ENCODE measurements at places on chromosomes 7 and 10.

DNA sequence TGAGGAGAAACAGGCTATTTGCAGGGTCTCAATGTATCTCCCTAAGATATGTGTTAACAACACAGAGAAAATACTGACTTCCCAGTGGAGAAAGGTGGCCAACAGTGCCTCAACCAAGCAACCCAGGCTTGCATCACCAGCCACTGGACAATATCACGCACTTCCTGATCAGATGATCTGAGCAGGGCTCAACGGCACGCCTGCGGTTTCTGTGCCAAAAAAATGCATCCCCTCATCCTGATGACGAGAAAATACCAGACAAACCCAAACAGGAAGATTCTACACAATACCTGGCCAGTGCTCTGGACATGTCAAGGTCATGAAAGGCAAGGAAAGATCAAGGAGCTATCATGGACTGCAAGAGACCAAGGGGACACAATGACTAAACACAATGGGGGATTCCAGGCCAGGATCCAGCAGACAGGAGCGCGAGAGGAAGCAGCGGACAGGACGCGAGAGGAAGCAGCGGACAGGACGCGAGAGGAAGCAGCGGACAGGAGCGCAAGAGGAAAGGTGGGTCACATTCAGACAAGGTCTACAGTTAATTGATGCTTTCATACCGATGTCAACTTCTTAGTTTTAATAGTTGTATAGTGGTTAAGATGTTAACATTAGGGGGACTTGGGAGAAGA lies 51.1 kb downstream of the GNA12 start:
- DNase-seq = no peak

GRCh38 chr10:485776-486175 lies 203.7 kb downstream of the DIP2C start:
- no peak for DNase-seq

DNA sequence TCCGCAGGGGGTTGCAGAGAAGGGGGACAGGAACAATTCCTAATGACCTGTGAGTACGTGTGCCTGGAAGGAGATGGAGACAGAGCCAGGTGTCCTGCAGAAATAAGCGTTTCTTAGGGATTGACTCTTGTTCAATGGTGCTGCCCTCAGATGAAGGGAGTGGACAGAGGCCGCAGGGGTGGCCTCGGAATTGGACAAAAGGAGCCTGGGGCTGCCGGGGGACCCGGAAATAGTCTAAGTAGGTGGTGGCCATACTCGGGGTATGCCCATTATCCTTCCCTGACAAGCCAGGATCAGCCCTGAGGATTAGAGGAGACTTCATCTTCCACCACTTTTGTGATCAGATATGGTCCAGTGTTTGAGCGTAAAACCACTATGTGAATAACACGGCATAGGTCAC lies 39.2 kb downstream of the ELFN1 start:
- no peak for DNase-seq

DNA sequence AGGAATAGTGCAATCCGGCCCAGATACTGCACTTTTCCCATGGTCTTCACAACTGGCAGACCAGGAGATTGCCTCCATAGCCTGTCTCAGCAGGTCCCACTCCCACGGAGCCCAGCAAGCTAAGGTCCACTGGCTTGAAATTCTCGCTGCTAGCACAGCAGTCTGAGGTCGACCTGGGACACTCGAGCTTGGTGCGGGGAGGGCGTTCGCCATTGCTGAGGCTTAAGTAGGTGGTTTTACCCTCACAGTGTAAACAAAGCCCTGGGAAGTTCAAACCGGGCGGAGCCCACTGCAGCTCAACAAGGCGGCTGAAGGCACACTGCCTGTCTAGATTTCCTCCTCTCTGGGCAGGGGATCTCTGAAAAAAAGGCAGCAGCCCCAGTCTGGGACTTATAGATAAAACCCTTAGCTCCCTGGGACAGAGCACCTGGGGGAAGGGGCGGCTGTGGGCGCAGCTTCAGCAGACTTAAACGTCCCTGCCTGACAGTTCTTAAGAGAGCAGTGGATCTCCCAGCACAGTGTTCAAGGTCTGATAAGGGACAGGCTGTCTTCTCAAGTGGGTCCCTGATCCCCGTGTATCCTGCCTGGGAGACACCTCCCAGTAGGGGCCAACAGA lies 293.5 kb upstream of the GALNT17 start:
- no peak for DNase-seq

DNA sequence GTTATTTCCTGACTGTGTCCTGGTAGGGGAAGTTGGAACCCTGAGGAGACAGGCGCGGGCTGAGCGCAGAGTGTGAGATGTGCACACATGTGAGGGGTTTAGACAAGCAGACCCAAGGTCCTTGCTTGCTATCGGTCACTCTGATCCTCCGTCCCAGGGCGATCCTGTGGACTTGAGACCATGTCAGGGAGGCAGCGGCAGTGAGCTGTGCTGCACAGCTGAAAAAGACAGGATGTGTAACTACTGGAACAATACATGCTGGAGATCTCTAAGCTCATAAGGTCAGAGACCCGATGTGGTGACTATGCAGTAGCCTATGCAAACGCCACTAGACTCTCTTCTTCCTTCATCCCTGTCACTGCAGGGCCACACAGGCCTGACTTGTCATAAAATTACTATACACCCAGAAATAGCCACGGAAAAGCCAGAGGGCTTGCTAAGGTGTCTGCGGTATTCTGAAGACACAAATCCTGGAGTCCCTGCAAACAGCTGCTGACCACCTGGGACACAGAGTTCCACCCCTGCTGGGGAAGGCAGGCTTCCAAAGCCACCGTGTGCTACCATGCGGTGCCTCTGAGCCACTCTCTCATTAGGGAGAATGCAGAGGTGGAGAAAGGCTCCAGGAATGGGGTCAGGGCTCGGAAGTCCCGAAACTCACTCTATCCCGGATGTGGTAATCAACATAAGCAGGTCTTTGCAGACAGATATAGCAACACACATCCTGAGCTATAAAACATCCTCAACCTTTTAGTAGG lies 91.1 kb upstream of the DDC start:
- DNase-seq = no peak

DNA sequence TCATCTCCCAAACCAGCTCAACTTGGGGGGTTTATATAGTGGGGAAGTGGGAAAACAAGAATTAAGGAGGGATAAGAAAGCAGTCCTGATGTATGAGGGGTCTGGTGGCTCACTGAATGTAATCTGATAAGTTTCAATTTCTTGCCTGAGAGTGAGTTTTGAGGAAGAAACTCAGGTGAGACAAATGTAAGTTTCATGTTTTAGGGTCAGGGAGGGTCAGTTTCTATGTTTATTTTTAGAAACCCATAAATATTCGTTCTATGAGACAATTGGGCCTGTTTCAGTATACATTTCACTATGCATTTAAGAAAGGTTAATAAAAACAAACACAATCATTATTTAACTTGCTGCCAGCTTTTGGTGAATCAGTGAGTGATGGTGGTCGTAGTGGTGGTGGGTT lies 128.0 kb upstream of the MBL2 start:
- DNase-seq = no peak

DNA sequence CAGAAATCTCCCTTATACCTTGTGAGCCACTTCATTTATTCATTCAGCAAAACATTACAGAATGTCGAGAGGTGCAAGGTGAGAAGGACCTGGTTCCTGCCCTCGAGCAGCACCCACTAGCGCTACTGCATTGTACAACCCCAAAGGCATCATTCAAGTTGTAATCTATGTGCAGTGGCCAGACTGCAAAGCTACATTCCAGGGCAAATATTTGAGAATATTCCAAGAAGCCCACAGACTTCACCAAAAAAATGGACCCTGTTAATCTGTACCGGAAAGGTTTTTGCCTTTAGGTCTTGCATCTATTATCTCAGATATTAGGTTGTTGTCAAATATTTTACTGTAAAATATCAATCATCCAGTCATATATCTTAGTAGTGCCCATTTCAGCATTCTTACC lies 295.4 kb upstream of the FZD1 start:
- DNase-seq = no peak

DNA sequence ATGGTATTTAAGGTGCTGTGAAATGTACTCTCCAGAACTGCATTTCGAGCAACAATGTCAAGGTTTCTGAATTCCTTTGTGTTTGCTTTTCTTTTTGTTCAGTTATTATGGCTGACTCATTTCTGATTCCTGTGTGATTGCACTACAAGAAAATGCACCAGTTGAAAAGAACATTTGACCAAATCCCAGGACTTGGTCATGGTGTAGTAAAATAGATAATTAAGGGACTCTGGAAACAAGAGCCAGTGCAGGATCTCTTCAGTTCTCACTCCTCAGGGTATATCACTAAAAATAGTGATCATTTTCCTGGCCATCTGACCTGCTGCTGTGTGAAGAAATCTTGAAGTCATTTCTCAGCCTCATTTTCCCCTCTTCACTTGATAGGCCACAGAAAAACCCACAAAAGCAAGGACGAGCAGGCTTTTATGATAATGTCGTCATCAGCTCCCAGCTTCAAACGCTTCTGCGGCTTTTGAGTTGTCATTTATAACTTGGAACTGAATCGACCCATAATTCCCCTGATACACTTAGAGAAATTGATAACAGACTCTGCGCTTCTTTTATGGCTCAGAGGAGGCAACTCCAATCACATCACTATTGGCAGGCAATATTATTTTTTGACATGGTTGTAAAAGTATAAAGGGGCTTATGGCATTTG lies 274.7 kb downstream of the HDAC9 start:
- DNase-seq = peak; percentile 32

DNA sequence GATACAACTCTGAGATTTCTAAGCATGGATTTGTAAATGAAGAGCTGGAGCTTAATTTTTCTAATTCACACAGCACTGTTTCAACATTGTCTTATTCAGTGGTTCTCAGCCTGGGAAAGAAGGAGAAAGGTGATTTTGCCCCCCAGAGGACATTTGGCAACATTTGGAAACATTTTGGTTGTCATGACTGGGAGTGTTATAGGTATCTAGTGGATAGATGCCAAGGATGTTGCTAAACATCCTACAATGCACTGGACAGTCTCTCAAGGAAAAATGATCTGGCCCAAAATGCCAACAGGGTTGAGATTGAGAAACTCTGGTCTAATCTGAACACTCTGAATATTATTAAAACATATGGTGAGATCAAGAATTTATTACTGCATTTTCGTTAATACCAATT lies 3.8 kb upstream of the CAV2 start:
- DNase-seq = no peak

All from OCI-M1 (cell line).